T-helper 22 cell (primary cell): ENCODE measurements at places on chromosomes 4 and X.

DNA sequence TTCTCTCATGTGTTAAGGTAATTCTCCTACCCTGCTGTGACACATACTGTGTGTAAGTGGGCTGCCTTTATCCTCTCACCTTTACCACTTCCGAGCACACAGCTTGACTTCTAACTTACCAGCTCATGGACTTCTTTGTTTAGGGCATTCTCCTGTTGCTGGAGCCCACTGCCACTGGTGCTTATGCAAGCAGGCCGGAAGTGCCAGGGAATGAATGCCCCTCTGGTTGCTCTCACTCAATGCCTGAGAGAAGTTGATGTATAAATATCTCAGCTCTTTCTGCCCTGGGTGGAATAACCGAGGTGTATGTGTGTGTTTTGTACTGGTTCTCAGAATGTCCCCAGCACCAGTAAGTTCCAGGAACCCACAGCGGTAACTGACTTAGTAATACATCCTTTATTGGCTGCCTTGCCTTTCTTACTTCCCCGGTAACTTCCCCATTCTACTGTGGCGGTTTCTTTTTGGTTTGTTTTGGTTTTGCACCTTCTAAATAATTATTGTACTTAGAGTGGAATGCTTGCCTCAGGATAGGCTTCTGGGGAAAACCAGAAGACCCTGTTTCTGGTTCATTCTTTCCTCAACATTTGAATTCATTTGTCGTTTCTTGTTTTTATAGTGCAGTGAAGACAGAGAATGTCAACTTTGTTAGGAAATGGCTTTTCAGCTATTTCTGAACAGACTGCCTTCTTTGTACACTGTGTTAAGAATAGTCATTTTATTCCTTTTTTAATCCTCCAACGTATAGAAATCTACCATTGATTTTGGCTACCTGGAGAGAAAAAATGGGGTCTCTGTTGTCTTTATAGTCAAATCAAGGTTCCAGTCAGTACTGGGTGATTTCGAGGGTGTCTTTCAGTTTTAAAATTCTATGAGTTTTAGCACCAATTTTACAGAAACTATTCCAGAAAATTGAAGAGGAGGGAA is 45.4 kb downstream of the CXorf58 start:
- no peak for DNase-seq

- DNase-seq: no peak
Measured at GRCh38 chrX:72143609-72143907, 11.8 kb upstream of the RTL5 start.

- DNase-seq: no peak
Measured at GRCh38 chr4:120718979-120719566, 203.5 kb downstream of the PRDM5 start.

- DNase-seq: no peak
Measured at GRCh38 chr4:175758050-175759024, 53.7 kb downstream of the GPM6A start.

- no peak for DNase-seq
Measured at GRCh38 chr4:1576304-1576960, 107.7 kb downstream of the FAM53A start.

GRCh38 chrX:135890087-135890585 is 3.1 kb downstream of the CT45A10 start:
- DNase-seq: no peak

DNA sequence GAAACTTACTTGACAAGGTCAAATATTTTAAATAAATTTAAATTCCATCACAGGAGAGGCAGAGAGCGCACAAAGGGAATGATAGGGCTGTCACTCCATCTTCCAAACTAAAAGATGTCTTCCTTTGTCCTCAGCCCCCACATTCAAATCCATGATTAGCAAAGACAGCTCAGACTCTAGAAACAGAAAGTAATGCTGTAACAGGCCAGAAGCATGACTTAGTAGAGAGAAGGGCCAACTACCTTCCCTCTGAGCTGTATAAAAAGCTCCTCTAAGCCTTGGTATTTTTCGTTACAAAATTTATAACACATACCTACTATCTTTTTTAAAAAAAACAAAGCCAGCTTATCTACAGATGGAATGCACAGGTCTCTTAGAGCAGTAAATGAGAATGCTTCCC is 207.4 kb downstream of the MAPK10 start:
- no peak for DNase-seq

GRCh38 chr4:148438047-148438446 is 4.2 kb downstream of the NR3C2 start:
- DNase-seq: no peak

DNA sequence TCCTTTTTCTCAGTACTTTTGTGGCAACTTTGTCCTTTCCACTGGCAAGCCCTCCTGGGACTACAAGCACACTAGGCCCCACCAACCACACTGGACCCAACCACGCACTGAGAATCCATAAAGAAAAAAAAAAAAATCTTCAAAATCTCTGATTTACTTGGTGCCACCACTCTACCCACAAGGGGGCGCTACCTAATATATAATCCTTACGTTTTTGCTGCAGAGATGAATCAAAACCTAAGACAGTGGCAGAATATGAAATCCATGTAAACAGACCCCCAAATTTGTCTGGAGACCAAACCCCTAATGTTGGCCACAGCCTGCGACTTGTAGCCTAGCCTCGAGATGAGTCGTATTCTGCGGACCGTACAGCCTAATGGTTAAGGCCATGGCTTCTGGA is 63.5 kb upstream of the ARHGAP36 start:
- DNase-seq: no peak

DNA sequence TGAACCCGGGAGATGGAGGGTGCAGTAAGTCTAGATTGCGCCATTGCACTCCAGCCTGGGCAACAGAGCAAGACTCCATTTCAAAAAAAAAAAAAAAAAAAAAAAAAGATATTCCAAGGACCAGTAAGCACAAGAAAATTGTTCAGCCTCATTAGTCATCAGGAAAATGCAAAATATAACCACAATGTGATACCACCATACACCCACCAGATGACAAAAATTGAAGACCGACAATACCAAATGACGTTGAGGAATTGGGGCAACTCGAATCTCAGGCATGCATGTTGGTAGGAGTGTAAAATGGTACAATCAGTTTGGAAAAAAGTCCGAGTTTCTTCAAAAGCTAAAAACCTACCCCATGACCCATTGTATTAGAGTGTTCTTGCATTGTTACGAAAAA is 130.2 kb upstream of the FAM9B start:
- DNase-seq: no peak
